ENCODE measurements at places on chromosomes 16 and 17.

DNA sequence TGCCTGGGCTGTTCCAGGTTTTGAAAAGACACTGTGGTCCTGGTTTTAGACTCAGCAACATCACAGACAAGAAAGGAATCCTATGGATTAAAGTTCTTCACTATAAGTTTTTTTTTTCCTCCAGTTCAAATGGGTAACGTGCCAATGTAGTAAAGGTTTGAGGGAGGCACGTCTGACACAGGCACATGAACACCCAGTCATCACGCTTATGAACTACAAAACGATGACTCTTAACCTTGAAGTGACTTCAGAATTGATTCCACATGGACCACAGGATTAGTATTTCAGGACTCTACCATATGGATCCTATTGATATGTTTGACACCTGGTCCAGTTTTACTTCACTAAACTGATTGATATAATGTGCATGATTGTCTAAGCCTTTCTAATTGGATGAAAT lies 2.3 kb downstream of the PRMT7 start:
- no peak for DNase-seq

- DNase-seq, result no peak
These were observed 158.3 kb upstream of the NOL11 start for GRCh38 chr17:67559381-67559966.

- no peak for DNase-seq
These were observed 24.9 kb downstream of the HSD17B2 start for GRCh38 chr16:82059983-82060421.

DNA sequence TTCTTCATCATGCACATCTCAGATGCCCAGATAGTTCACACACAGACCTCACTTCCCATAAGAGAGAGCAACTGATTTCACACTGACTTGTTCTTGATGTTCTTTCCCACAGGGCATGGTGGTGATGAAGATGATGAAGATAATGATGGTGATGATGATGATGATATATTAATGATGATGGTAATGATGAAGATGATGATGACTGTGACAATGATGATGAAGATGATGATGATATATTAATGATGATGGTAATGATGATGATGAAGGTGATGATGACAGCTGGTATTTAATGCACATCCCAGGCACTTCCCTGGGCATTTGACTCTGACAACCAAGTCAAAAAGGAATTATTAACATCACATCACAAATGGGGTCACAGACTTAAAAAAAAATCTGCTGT lies 225.2 kb downstream of the MAF start:
- DNase-seq, result no peak

DNA sequence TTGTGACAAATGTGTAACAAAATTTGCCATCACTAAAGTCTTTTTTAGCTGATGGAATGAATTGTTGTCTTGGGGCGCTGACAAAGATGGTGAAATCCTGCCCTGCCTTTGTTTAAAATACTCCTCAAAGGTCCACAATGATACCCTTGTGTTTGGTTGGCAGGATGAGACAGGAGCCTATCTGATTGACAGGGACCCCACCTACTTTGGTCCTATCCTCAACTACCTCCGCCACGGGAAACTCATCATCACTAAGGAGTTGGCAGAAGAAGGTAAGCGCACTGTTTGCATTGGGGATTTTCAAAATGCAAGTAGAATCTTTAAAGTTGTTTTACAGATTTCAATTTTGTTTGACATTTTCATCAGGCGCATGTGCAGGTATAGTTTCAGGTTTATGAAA lies 2.0 kb downstream of the KCTD2 start:
- DNase-seq, result no peak

DNA sequence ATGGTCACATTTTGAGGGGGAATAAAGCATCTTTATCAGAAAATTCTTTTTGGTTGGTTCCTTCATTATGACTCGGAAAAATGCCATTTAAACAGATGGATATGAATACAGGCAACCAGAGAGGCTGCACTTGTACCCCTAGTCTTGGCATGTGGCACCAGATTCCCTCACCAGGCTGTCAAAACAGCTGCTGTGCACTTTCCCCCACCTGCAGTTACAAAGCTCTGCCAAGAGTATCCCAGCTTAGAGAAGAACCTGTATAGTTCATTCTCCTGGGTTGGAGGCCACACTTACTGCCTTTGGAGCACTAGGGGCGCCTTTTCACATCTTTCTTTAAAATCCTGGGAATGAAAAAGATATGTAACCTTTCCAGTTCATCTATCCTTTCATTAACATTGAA lies 190.3 kb downstream of the KIF2B start:
- DNase-seq, result no peak

- no peak for DNase-seq
These were observed 21.1 kb downstream of the CENPX start for GRCh38 chr17:82001571-82002056.

DNA sequence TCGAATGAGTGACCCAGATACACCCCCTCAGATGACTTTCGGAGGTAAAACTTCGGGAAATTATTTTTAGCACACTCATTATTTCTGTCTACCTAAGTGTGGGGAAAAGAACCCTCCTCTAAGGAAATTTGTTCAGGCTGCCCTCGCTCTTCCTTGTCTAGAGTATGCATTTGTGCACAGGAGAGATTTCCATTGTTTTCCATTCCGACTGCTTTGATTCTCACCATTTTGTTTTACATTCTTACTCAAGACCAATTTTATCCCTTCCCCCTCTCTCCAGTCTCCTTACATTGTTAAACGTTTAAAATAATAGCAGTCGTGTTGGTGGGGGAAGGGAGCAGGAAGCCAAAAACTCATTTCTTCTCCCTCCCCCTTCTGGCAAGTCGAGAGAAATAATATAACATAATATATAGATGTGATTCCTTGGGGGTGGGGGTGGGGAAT lies 1.5 kb upstream of the CHD3 start:
- no peak for DNase-seq

- no peak for DNase-seq
These were observed 168.6 kb upstream of the IRX3 start for GRCh38 chr16:54455030-54455725.

- DNase-seq, result no peak
These were observed 30.3 kb upstream of the STH start for GRCh38 chr17:45968732-45969131.

GRCh38 chr16:47254756-47255155 lies 111.0 kb upstream of the NETO2 start:
- DNase-seq, result no peak

DNA sequence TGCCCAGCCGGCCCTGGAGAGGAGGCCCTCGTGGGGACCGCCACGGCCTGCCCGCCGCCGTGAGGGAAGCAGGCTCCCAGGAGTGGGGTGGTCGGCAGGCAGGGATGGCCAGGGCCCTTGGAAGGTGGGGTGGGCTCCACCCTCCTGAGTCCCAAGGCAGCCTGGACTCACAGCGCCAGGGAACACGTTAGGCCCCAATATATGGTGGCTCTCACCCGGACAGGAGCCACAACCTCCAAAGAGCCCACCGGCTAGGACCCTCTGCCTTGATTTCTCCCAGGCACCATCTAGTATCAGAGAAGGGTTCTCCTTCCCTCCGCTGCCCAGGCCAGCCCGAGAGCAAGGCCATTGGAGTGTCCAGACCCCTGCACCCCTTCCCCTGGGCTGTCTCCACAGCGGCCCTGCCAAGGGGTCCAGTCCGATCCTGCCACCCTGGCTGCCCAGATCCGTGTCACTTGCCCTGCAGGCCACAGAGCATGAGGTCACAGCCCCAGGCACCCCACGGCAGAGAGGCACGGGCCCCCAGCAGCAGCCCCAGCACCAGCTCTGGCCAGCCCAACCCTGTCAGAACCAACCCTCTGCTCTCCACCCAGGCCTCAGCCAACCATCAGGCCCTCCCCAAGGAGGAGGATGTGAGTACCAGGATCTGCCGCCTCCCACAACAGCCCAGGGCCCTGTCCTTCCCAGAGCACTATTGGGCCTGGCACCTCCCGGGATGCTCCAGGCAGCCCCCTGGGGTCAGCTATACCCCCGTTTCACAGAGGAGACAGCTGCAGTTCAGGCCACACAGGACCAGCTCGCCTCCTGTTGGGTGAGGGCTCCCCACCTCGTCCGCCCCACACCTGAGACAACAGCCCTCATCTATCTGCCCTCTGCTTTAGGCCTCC lies 1.1 kb upstream of the AXIN1 start:
- peak; percentile 55 for DNase-seq

DNA sequence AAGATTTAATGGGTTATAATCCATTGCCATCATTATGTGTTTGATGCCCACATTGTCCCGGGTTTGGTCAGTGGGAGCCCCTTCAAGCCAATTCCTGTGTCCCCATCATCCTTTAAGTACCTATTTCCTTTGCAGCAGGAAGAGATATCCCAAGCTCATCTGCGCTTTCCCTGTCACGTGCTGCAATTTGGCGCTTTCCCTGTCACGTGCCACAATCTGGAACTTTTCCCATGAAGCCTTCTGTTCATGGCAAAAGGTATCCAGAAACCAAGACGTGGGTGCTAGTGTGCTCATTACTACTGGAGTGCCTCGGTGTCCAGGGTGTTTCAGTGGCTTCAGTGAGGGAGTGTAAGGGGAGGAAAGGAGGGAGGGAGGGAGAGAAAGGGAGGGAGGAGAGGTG lies 168.5 kb downstream of the NPIPB11 start:
- DNase-seq, result no peak

GRCh38 chr17:65550075-65550662 lies 11.3 kb downstream of the AXIN2 start:
- DNase-seq, result no peak

GRCh38 chr16:67248073-67248400 lies 742 bp upstream of the SLC9A5 start:
- DNase-seq, result no peak

DNA sequence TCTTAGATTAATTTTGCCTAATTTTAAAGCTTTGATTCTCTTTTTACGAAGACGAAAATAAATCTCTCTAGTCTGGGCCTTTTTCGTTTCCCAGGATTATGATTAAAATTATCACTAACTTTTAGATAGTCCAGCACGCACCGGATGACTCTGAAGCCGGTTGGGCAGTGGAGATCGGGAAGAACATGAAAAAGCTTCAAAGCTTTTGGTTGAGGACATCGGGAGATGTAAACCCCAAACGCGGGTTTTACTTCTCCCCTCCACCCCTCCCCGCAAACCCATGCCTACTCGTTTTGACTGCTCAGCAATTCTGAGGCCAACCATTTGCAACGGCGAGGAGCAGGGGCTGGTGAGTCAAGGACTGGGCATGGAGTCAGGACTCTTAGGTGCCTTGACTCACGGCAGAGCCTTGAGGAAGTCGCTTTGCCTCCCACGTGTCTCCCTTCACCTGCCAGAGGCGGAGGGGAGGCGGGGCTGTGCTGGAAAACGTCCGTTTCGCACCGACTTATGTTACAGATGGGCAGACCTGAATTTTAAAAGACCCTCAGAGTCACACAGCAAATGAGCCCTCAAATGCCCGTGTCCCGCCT lies 989 bp upstream of the DUSP14 start:
- DNase-seq, result peak; percentile 80

DNA sequence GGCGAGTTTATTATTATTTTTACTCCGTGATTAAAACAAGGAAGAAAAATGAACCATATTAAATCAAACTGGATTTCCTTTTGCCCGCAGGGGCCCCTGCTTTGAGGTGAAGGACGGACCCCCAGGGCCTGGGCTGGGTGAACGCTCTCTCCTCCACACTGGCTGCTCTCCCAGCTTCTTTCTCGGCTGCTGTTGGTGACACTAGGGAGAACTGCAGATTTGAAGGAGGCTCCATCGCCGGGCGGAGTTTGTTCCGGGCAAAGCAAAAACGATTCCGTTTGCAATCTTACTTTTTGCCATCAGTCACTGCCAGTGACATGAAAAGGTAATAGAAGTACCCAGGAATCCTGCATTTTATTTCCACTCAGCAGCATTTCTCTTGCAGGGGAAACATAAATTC lies 221.6 kb upstream of the SDK2 start:
- no peak for DNase-seq

DNA sequence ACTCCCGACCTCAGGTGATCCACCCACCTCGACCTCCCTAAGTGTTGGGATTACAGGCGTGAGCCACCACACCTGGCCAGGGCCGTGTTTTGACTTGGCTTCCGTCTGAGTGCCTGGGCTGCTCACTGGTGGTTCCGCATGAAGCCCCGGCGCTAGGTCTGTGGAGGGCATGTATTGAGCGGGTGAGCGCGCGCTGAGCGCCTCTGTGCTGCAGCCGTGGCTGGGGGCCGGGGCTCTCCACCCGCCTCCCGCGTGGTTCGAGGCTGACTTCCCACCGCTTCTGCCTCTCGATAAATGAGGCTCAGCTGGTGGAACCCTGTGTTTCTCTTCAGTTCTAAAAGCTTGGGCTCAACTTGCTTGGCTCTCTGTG lies 38.9 kb upstream of the ATP2A3 start:
- no peak for DNase-seq

DNA sequence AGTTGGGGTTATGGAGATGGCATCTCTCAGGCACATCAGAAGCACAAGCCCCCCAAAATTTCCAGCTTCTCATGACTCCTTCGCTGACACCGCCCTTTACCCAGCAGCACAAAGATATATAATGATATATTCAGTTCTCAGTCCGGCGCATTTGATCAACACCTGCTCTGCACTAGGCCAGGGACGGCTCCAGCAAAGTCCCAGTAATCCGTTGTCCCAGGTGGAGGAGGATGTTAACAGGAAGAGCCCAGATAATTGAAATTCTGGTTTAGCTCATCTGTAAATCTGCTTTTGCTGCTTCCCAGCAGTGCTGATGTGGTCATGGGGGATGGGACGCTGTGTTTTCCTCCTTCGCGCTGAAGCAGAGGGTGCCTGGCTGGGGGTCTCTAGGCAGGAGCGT lies 131.5 kb downstream of the OR1D5 start:
- no peak for DNase-seq

DNA sequence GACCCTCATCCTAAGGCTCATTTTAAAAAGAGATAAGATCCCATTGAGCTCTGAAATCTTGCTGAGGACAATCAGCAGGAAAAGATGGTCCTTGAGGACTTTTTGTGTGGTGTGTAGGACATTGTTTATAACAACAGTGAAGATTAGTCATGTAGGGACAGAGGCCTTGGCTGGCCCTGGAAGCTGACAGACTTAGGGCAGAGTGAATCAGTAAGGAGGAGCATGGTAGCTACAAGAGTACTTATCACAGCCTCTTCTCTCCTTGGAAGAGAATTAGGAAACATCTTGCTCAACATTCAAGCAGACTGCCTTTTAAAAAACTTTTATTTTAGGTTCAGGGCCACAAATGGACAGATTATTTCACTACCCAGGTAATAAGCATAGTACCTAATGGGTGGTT lies 665.9 kb upstream of the SALL1 start:
- no peak for DNase-seq

GRCh38 chr16:90011908-90012501 lies 7.3 kb downstream of the DBNDD1 start:
- DNase-seq, result no peak

DNA sequence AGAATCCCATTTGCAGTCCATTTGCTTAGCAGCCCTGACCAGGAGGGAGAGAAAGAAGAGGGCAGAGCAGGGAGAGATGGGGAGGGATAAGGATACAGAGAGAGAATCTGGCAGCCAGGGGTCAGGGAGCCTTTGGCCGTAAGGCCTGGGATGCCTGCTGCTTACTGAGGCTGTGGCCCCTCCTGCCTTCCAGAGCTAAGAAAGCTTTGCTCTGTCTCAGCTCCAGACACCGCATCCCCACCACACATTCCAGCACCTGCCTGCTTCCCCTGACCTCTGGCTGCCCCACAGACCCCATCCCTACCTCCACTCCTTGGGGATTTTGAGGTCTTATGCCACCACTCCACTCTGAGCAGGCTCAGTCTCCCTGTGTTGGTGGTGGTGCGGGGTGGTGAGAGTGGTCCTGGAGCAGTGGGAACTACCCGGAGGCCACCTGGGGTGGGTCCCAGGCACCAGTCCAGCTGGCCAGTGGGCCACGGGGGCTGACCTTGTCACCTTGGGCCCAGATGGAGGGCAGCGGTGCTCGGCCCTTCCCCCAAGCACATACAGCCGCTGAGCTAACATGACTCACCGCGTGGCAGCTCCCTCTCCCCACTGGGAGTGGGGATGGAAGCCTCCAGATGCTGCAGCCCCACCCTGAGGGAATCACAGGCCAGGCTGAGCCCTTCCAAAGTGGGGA lies 58.3 kb downstream of the RAI1 start:
- no peak for DNase-seq
